ENCODE measurements at places on chromosomes 7 and 10. TPM values are rescaled to one million over a fixed set of nuclear protein-coding genes. Genes with fewer than 3 reads are reported as not detected.

MNX1 gene
- not detected for total RNA-seq

CYP2C19 gene
- total RNA-seq = 0.50 TPM

POLR2J gene
- total RNA-seq = 37.6 TPM

LIPF gene
- not detected for total RNA-seq

SEMA3D gene
- not detected for total RNA-seq

FUOM gene
- 2.8 TPM for total RNA-seq

DYDC2 gene
- total RNA-seq = not detected

CYP3A7 gene
- total RNA-seq = 0.07 TPM

TMEM184A gene
- 8.5 TPM for total RNA-seq

ZNF503 gene
- 11.7 TPM for total RNA-seq

ENTPD1 gene
- total RNA-seq = not detected

WNT8B gene
- total RNA-seq = not detected

ZNF117 gene
- total RNA-seq = 2.4 TPM

TEX36 gene
- total RNA-seq = not detected

DNAJB12 gene
- 37.7 TPM for total RNA-seq

ADARB2 gene
- not detected for total RNA-seq

ACTL6B gene
- not detected for total RNA-seq

LIPM gene
- 0.34 TPM for total RNA-seq
